ENCODE measurements at places on chromosomes 11 and 22.
A peak's percentile ranks its signal among the peaks of the same experiment; 100 is the strongest.

DNA sequence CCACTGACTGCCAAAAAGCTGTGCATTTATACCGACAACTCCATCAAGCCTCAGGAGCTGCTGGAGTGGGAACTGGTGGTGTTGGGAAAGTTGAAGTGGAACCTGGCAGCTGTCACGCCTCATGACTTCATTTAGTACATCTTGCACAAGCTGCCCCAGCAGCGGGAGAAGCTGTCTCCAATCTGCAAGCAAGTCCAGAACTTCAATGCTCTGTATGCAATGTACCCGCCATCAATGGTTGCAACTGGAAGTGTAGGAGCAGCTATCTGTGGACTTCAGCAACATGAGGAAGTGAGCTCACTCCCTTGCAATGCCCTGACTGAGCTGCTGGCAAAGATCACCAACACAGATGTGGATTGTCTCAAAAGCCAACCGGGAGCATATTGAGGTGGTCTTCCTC lies at the start of gene SLC22A25:
Gene SLC22A25 (minus strand): TSS at position 67 of the 400 bp plus-strand sequence. CDS start 13,947 bp downstream, outside the sequence.
- no peaks in the 10 kb centered on the region for H3K27me3 ChIP-seq
- no peak for DNase-seq
- no peak within 1 kb of the TSS for H3K27ac ChIP-seq
- no peak within 1 kb of the TSS for H3K4me3 ChIP-seq

GRCh38 chr11:35318977-35319925 lies 100.1 kb downstream of the SLC1A2 start:
- H3K27me3 ChIP-seq, result no peaks in the 10 kb centered on the region
- peak overlapping the region; percentile 17 for H3K27ac ChIP-seq

GRCh38 chr22:37431801-37432707 lies 4.8 kb upstream of the ELFN2 start:
- H3K4me1 ChIP-seq, result peaks cover 12% of the 10 kb centered on the region
- no peak overlapping the region for H3K4me3 ChIP-seq
- no peaks in the 10 kb centered on the region for H3K36me3 ChIP-seq
- peaks cover 17% of the 10 kb centered on the region for H3K27me3 ChIP-seq
- H3K27ac ChIP-seq, result no peak overlapping the region
- no peak for DNase-seq

DNA sequence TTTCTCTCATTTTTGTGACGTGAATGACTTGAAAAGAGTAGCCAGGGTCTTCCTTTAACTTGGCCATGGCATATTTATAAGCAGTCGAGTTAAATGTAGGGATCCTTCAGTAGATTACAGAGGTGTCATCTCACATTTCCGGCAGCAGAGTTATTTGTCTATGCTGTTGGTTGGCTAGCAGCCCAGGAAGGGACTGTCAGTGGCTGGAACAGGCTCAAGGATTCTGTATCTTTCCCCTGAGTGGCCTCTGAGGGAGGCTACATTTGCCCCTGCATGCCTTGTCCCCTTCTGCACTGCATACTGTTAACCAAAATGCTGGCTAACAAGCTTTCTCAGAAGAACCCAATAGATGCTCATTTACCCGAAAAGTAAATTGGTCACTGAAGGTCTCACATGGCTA lies 187.6 kb downstream of the PGR start:
- no peaks in the 10 kb centered on the region for H3K4me1 ChIP-seq
- DNase-seq, result no peak
- no peak overlapping the region for H3K27ac ChIP-seq
- H3K4me3 ChIP-seq, result no peak overlapping the region
- no peaks in the 10 kb centered on the region for H3K36me3 ChIP-seq

GRCh38 chr11:66072518-66072917 lies 2.4 kb downstream of the PACS1 start:
- no peak for DNase-seq
- peaks cover 34% of the 10 kb centered on the region for H3K4me1 ChIP-seq
- H3K36me3 ChIP-seq, result no peaks in the 10 kb centered on the region
- H3K4me3 ChIP-seq, result no peak overlapping the region
- no peak overlapping the region for H3K27ac ChIP-seq

DNA sequence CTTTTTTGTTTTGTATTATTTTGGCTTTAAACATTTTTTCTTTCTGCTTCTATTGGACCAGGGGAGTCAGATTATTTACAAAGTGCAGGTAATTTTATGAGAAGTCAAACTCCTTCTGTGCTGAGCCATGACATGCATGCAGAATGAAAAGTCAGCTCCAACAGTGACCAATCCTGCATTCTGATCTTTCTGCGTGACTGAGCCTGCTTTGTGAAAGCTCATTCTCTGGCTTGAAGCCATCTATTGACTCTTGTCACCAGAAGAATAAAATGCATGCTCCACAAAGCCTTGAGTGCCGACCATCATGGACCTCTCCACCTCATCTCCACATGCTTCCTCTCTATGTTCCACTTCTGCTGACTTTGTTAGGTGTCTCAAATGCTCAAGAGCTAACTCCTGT lies 50.2 kb downstream of the MIAT start:
- H3K4me1 ChIP-seq, result no peaks in the 10 kb centered on the region
- H3K36me3 ChIP-seq, result no peaks in the 10 kb centered on the region
- H3K27me3 ChIP-seq, result no peaks in the 10 kb centered on the region
- no peak overlapping the region for H3K4me3 ChIP-seq

Data from esophagus squamous epithelium (tissue), 5 donors.